ENCODE measurements at places on chromosomes 2 and 18.

- DNase-seq, result no peak
These were observed 166.2 kb downstream of the TCF4 start for GRCh38 chr18:55421615-55422419.

DNA sequence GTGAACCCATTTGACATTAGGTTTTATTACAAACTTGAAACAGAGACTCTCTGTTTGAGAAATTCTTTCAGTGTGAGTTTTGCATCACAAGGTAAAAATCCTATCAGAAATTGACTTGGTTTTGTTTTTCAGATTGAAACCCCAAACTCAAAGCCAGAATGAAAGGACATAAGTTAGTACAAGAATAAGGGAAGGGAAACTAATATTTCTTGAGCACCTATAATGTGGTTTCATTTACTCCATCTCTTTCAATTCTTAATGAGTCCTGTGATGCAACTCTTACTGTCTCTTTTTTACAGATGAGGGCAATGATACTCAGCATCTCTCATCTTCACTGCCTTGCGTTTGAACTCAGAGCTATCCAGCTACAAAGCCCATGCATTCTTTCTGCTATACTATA, 210.0 kb upstream of the SIX3 start:
- no peak for DNase-seq

DNA sequence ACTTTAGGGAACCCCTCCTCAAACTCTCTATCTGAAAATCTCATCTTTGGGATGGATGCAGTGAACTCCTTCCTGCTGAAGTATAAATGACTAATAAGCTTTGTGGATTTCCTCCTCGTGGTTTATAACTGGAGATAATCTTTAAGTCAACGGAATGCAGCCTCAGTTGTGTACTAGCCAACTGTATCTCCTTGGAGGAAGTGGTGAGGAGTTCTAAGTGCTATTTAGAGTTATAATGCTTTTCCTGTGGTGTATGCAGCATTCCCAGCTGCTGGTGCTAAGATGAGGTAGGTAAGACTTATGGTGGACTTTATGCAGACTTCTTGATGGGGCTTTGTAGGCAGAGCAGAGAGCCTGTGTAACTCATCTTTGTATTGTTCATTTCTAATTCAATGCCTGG, 90.9 kb downstream of the LYPD6B start:
- DNase-seq, result no peak

GRCh38 chr18:48996901-48997463, 46.2 kb upstream of the SMAD7 start:
- no peak for DNase-seq

DNA sequence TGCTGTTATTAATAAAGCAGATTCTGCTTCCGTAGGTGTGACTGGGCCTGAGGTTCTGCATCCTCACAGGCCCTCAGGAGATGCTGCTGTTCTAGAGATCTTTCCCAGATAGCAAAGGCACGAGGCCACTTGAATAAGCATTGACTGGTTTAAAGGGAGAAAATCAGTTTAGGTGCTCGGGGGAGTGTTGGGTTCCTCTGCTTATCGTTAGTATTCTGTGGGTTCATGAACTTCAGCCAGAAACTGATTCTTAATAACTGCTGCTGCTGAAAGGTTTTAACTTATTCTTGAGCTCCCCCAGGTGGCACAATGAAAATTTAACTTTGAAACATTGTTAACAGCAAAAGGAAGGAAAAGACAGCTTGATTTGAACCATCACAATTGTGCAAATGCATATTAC, 56.9 kb downstream of the ITGA6 start:
- peak; percentile 35 for DNase-seq

GRCh38 chr2:104286841-104287240, 567.1 kb upstream of the POU3F3 start:
- no peak for DNase-seq

GRCh38 chr2:147665105-147665504, 179.7 kb upstream of the ACVR2A start:
- peak; percentile 18 for DNase-seq

- no peak for DNase-seq
These were observed 185.8 kb downstream of the GFPT1 start for GRCh38 chr2:69201259-69201658.

DNA sequence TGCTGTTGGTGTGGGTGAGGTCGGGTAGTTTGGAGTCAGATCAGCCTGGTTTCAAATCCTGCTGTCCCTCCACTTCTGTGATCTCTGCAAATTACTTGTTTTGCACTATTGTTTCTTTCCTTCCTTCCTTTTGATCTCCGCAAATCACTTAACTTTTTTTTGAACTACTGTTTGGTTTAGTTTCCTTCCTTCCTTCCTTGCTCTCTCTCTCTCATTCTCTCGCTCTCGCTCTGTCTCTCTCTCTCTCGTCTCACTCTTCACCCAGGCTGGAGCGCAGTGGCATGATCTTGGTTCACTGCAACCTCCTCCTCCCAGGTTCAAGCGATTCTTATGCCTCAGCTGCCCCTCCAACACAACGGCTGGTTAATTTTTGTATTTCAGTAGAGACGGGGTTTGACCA, 141.6 kb upstream of the ITGA6 start:
- no peak for DNase-seq

- DNase-seq, result no peak
These were observed 46.4 kb downstream of the PCBP1 start for GRCh38 chr2:70133491-70134322.

DNA sequence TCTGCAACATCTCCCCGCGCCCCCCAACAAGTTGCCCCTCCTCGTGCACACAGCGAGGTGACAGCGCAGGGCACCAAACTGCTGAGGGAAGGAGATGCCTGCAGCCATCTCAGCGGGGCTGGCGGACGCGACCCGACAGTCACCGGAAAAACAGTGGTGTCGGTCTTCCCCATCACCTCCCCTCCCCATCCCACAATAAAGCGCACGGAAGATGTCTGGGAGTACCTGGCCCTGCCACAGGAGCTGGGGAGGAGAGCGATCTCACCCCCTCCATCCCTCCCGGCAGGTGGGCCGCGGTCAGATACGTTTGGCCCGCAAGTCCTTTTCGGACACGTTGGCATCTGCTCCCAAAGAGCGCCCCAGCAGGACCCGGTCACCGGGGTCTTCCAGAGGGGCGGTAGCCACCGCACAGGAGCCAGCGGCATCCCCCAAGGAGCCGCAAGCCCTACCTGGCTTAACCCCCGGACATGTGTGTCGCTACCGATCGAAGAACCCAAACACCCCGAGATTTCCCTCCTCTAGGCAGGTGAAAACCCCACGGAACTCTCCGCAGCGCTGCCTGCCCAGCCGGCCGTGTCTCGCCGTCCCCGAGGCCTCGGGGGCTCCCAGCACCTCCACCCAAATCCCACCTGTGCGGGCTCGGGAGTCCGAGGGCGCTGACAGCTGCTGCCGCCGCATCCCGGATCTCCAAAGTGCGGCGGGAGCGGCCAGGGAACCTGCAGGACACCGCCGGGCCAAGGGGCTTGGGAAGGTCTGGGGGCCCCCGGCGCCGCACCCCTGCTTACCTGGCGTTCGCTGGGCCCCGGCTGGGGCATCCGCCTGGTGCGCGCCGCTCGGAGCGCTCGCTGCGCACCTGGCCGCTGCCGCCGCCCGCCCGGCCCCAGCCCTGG, 657 bp downstream of the ATP8B1 start:
- no peak for DNase-seq
